ENCODE measurements at places on chromosomes 5 and 9.

DNA sequence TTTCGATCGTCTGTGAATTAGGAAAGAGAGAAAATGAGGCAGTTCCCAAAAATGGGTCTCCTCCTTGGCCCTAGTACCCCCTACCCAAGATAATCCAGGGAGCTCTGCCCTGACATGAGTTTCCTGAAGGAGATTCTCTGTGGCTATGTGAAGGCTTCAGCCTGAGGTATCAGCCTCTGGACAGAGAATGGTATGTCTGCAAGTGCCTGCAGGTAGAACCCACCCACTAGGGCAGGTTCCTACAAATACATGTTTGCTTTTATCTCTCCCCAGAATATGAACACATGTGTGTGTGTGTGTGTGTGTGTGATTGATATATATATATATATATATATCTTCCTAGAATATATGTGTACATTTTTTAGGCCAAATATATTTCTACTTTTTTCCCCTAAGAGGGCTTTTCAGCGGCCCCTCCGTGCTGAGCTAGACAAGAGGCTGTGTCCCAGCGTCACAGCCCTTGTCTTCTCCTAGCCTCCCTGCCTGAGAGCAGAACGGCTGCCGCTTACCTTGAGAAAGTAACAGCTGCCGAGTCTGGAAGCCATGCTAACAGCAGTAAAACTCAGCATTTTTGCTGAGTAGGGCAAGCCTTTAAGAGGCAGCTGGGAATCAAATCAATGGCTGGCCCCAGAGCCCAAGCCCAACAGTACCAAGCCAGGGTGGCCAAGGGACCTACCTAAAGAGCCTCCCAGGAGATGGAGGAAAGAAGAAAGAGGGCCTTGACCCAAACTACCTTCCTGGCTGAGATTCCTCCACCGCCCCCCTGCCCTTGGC is 2.1 kb downstream of the BRINP1 start:
- DNase-seq = no peak

DNA sequence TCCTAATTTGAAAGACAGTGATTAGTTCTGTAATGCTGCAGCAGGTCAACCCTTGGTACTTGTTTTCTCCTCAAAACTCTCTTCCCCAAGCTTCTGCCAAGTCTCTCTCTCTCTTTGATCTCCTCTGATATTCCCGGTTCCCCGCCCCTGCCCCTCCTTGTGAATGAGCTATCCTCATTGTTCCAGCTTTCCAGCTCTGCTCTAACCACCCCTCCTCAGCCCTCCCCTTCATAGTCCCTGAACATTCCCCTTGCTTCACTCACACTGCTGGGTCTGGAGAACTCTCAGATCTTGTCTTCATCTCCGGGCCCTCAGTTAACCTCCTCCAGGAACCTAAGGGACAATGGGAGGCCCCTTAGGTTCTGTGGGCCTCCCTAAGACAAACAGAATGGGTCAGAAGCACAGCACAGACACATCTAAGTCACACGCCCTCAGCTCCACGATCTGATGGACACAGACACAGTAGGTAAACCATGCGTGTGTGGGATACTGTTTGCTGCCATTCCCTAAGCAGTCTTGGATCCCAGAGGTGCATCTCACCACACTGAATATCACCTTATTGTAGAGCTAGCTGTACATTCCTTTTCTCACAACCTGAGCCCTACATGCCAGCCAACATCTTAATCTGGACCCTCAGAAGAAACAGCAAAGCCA is 17.4 kb upstream of the LARP1 start:
- DNase-seq = no peak

DNA sequence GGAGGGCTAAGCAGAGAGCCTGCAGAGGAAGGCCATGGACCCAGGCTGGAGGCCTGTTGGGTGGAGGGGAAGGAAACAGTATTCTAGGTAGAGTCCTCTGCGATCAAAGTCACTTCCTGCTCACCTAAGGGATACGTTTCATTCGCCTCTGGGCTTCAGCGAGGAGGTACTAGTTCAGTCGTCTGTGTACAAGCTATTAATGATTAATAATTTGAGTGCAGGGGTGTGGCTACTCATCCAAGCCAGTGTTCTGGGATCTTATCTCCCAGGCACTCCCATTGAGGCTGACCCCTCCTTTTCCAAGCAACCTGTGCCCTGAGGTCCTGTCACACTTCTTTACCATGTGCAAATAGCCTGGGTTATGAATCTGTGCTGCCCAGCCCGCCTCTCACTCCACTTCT is 25.2 kb downstream of the RALGPS1 start:
- no peak for DNase-seq

GRCh38 chr5:71809446-71809845 is 90.4 kb downstream of the CARTPT start:
- DNase-seq = no peak

DNA sequence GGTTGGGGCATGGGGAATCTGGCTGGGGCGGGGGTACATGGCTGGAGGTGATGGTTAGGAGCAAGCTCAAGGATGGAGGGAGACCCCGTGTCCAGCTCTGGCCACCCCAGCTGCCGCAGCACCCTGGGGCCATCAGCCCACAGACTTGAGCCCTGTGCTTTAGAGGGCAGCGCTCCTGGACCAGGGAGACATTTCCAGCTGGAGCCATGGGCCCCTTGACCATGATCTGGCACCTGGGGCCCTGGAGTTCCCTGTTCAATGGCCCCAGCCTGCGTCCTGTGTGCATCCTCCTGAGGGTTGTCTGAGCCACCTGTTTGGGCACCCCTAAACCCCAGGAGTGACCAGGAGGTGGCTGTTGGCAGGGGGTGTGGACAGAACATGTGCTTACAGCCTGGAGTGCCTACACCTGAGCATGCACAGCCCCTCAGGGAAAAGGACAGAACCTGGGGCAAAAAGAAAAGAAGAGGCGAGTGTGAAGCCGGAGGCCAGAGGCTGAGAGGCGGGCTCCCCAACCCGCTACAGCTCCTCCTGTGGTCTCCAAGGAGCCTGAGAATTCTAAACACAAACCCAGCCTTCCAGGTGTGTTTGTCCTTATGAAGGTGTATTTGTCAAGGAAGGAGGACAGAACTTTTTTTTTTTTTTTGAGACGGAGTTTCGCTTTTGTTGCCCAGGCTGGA is 126.7 kb downstream of the C9orf50 start:
- no peak for DNase-seq

Data from HCEC 1CT (cell line).